ENCODE measurements at places on chromosomes 7 and 10.

GRCh38 chr10:5540891-5541290, 16.1 kb downstream of the CALML3 start:
- no peak for DNase-seq

GRCh38 chr10:101671453-101671852, 23.5 kb downstream of the FBXW4 start:
- no peak for DNase-seq

- DNase-seq = no peak
These were observed 45.7 kb downstream of the BEND7 start for GRCh38 chr10:13483073-13483472.

GRCh38 chr10:43695321-43695720, 46.6 kb upstream of the ZNF32 start:
- DNase-seq = no peak

DNA sequence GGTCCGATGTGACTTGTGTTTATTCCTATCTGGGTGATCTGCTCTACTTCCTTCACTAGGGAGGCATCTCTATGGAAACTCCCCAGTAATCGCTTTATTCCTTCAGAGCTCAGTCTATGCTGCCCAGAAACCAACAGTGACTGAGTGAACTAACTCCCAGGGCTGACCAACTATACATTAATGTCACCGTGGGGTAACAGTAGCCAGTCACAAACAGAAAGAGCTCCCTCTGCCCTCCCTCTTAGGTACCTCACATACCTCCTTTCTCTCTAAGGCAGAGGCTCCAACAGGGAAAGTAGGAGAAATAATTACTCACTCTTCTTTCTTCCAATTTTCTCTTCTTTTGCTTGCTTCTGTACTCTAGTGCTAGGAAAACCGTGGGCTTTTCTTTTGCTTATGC, 855.0 kb downstream of the REEP3 start:
- no peak for DNase-seq

DNA sequence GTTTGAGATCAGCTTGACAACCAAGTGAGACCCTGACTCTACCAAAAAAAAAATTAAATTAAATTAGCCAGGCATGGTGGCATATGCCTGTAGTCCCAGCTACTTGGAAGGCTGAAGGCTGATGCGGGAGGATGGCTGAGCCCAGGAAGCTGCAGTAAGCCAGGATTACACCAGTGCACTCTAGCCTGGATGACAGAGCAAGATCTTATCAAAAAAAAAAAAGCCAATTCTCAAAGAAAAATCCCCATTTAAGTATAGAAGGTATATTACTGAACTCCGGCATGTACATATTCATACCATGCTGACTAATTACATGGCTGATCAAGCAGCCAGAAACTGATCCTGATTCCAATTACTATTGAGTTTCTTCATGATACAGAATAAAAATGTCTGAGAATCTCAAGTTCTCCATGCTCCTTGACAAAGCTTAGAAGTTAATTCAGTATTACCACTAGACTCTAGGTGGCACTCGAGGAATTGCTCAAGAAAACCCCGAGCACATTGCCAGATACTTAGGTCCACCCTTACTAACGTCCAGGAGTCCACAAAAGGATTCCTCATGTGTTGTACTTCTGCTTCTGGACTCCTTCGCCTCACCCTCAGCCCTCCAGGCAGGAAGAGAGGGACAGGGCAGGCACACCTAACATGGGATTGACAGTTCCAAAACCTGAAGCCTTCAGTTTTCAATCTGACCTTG, 148.9 kb downstream of the PARD3 start:
- DNase-seq = no peak

- DNase-seq = no peak
These were observed 558.9 kb downstream of the DNAJB6 start for GRCh38 chr7:157895520-157896375.

DNA sequence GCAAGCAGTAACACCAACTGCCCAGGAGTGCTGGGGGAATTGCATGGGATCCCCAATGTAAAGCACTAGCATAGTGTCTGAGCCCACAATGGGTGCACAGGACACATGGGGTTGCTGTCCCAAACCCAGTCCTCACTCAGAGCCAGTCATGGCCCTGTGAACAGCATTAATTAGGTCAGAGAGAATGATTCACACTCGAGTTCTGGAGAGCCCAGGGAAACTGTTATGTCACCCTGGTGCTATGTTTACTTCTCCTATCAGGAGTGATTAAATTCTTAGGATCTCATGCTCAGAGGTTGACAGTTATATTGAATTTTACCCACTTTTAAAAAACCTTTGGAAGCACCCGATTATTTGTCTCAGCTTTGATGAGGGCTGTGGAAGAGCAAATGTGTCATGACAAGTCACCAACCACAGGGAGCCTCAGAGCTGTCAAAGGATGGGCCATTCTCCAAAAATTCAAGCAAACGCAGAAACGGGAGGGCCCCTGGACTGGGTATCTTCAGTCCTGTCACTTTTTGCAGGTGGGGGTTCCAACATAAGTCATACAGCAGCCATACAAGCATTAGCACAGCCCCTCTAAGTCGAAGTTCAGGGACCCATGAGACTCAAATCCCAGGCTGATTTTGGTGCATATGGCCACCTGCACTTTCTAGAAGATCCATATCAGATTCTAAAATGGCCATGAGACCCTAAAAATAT, 1.3 kb upstream of the RASSF4 start:
- DNase-seq = no peak

DNA sequence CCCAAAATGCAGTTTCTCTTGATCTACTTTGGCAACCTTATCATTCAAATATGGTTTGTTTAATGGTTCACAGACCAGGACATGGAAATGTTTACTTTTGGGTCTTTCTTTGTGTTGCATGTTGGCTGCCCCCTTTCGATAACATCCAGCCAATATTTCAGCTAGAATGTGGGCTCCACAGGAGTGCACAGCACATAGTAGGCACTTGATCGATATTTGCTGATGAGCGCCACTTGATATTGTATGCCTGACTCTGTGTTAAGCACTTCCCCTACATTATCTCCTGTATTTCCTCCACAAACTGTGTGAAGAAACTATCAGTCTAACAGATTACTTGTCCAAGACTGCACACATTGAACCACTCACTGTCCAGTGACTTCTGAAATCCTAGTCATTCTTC, 60.2 kb downstream of the SMURF1 start:
- DNase-seq = no peak

DNA sequence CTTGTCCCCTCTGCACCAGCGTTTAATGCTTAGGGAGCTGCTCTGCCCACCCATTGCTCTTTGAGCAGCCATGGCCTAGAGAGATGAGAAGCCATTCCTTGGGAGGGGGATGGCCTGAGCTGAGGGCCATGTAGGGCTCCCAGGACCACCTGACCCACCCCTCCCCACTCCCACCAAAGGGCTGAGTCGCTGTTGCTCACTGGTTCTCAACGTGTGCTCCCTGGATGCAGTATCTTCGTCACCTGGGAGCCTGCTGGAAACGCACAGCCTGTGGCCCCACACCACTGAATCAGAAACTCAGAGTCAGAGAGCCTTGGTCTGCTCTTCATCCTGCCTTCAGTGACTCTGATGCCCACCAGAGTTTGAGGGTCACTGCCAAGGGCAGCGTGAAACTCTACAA, 37.0 kb downstream of the VWA2 start:
- DNase-seq = no peak

GRCh38 chr10:6416892-6417512, 163.1 kb downstream of the PRKCQ start:
- peak; percentile 66 for DNase-seq

- DNase-seq = no peak
These were observed 5.0 kb downstream of the CLRN3 start for GRCh38 chr10:127887541-127888415.

GRCh38 chr7:83478616-83479015, 170.3 kb downstream of the SEMA3E start:
- DNase-seq = no peak

DNA sequence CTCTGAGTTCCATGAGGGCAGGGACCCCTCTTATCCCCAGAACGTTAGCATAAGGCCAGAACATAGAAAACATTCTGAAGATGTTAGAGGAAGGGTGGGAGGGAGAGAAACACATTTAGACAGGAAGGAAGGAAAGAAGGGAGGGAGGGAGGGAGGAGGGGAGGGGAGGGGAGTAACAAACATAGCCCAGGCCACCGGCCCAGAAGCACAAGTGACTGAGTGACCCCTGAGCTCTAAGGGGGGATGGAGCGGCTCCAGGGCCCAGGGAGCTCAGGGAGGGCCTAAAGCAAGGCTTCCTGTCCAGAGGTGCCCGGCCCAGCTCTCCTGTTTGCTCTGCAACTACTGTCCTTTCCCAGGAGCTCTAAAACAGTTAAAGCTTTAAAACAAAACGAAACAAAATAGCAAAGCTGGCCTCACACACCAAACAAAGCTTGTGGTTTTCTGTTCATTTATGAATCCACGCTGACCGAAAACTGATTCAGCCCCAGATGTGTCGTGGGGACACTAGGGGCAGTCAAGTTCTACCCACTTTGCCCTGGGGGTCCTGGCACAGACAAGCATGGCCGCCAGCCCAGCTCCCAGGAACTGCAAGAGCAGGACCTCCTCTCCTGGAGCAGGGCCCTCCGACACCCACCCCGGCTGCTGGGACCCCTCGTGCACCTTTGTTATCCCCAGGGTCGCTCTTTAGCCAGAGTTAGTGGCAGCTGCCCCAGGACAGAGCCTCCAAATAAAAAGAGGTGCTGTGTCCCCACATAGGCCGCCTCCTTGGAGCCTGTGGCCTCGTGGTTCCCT, 496.2 kb upstream of the FOXK1 start:
- no peak for DNase-seq

GRCh38 chr10:82378146-82378545, 503.2 kb downstream of the NRG3 start:
- DNase-seq = no peak

- DNase-seq = no peak
These were observed 40.7 kb downstream of the AHR start for GRCh38 chr7:17339139-17339538.

DNA sequence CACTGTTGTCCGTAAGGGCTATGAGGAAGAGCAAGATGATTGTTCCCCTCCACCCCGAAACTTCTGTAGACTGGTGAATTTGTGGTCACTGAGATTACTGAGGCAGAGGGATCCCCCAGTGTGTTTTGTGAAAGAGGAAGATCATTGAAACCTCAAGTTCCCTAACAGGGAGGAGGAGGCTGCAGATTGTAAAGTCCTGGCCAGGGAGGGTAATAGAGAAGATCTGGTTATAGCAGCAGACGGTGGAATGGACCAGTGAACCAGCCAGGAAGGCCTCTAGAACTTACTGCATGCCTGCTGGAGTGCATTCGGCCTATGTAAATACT, 31.1 kb downstream of the LMTK2 start:
- DNase-seq = no peak

Data from hippocampal formation (tissue), 2 donors.